ENCODE measurements at places on chromosomes 12 and 14.

DNA sequence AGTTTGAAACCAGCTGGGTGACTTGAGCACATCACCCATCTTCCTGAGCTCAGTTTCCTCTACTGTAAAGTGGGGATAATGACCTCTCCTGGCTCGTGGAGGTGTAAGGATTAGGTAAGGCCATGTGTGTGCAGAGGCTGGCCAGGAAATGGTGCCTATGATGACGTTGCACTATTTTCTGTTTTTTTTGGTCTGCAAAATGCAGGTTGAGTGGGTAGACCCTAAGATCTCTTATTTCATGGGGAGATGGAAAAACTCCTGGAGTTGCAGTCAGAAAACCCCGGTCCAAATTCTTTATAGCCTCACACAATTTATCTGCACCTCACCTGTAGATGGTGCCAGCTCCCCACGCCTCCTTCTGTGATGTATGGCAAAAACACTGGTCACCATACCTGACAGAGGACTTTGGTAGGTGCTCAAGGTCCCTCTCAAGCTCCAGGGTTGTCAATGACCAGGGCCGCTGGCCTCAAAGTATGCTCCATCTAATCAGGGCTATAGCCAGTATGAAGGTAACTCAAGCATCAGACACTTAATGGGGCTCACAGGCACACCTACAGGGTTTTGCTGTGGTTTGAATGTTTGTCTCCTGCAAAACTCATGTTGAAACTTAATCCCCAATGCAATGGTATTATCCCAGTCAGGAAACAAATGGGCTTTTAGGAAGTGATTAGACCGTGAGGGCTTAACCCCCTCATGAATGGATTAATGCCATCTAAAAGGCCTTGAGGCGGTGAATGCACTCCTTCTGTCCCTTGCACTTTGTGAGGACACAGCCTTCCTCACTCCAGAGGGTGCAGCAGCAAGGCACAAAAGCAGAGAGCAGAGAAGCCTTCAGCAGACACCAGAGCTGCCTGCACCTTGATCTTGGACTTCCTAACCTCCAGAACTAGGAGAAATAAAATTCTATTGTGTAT lies 17.6 kb downstream of the C14orf132 start:
- no peak for DNase-seq

DNA sequence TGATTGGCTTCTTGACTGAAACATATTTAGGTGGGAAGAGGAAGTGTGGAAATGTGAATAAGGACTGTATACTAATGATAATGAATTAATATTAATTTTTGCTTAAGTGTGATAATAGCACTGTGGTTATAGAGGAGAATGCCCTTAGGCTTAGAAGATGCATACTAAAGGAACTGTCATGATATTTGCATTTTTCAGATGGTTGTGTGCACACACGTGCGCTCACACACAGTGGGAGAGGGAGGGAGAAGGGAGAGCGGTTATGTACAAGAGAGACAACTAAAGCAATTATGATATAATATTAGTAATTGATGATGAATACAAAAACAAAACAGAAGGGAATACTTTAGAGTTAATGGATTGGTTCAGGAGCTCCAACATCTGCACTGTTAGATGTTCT lies 54.2 kb downstream of the RCOR1 start:
- DNase-seq: no peak

- DNase-seq: no peak
These were observed 9.9 kb downstream of the SOAT2 start for GRCh38 chr12:53113136-53113705.

- DNase-seq: no peak
These were observed 246.4 kb downstream of the EGLN3 start for GRCh38 chr14:33704481-33704880.

Data from stimulated activated CD4-positive, alpha-beta T cell treated with anti-CD3 and anti-CD28 coated beads, TNF-alpha, amount 100 ng/mL, for 1 hour (primary cell).